ENCODE measurements at places on chromosomes 11 and 22. TPM values are rescaled to one million over a fixed set of nuclear protein-coding genes. Genes with fewer than 3 reads are reported as not detected.

DNA sequence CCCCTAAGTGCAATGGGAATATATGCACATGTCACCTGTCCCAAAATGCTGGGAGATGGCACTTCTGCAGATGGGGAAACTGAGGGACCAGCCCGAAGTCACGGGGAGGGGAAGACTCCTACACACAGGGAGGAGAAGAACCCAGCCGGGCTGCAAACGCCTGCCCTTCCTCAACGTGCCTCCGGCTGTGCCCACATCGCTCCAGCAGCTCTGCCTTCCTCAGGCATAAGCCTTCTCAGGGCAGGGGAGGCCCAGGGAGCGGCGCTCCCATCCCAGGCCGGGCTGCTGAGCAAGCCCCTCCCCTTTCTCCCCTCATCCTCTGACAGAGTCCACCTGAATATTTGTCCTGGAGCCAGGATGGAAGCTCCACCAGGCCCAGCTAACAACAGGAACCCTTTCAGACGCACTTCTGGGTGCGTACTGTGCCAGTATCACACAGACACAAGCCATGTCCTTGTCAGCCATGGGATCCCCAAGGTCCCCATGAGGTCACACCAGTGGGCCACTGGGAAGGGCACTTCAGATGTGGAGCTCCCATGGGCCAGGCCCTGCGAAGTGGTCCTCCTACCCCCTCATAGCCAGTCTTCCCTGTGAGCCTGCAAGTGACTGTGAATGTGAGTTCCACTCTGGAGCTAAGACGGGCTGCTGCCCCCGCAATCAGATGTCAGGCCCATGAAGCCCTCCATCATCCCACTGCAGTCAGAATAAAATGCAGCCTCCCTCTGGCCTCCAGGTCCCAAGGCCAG is 2.5 kb upstream of the CD81 start:
- DNase-seq = no peak

- DNase-seq = no peak
Measured at GRCh38 chr11:1807264-1807995, 27.4 kb upstream of the SYT8 start.

Gene GLYATL1
- 2.1 TPM for total RNA-seq

Gene DEUP1
- total RNA-seq = not detected

Gene BEST1
- total RNA-seq = 0.24 TPM

DNA sequence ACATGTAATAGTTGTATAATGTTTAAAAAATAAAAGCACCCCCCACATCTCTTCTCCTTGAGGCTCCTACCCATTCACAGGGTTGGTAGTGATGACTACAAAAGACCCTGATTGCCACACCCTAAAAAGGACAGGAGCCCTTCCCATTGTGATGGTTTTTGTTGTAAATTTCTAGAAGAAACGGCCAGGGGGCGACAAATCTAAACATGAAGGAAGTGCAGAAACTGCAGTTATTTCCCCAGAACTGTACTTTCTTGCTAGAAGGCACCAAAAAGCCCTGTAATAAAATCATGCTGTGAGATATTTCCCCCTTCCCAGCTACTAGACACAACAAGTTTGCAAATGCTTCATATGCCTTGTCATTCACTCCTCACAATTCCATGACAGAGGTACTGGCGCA is 10.8 kb downstream of the PRR5L start:
- no peak for DNase-seq

DNA sequence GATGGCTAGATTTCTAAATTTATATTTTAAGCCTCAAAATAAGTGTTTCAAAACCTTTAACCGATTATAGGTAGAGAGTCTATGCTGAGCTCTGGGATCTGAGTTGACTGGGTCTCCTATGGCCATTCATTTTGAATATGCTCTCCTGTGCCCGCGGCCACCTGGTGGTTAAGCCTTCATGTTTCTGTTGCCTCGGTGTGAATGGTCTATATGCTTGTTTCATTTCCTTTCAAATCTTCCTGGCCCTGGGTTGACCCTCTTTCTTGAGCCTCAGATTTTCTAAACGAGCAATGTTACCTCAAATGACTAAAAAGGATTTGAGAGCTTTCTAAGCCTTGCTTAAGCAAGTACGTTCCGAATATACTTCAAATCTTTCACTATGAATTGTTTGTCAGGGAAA is 789.4 kb upstream of the KIRREL3 start:
- DNase-seq = peak; percentile 60

GRCh38 chr22:38335077-38335476 is 17.8 kb upstream of the CSNK1E start:
- no peak for DNase-seq

DNA sequence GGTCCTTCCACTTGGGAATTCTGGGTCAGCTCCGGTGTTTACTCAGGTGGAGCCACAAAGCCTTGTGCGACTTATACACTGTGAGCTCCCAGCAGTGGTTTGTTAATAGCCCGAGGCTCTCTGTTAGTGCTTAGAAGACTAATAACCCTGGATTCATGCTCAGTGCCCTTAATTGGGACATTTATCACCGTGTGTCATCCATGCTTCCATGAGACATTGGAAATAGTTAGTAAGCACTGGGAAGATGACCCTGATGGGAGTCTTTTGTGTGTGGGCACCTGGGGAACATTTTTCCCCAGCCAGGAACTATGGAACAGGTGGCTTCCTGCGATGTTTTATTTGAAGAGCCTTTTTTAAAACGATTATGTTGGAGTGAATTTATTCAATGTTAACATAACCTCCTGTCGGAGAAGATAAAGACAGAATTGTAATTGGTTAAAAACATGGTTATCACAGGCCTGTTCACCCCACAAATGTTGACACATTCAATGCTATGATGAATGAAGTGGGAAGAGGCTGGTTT is 188.9 kb downstream of the MYO18B start:
- no peak for DNase-seq

Gene TXN2
- 59.2 TPM for total RNA-seq

DNA sequence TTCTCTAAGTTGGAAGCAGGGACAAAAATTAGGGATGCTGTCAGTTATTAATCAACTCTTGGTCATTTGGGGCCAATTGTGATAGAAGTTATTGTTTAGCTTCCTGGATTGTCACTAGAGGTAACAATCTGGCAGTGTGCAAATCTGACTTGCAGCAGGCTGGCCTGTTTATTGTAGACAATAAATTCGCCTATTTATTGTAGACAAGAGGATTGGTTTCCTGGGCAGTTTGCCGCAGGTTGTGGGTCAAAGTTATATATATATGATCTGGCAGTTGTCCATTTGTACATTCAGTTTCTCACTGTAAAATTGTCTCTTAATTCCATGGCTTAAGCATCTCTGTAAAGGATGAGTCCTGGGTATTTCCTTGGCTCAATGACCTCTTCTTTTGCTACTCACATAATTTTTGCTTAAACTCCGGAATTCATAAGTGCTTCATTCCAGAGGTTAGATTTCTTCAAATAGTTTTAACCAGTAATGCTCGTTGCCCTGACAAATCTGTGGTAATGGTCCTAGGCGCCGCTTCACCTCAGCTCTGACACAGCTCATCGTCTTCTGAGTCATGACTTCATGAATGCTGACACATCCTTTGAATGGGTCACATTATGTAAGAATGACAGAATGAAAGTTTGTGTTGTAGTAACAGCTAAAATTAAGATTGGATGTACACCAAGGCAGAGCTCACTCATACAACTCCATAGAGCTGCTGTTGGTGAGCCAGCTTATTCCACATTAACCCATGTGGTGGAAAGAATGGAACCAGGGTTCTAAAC is 7.8 kb upstream of the MMP3 start:
- no peak for DNase-seq

Gene RNF215
- total RNA-seq = 24.5 TPM

Gene CCDC81
- 0.20 TPM for total RNA-seq

Gene FAT3
- total RNA-seq = 19.1 TPM
